ENCODE measurements at places on chromosomes 7 and 10. TPM values are rescaled to one million over a fixed set of nuclear protein-coding genes. Genes with fewer than 3 reads are reported as not detected.
A peak's percentile ranks its signal among the peaks of the same experiment; 100 is the strongest.

Gene MSS51
- total RNA-seq = 2.1 TPM

GRCh38 chr10:17453373-17454091 lies 863 bp downstream of the ST8SIA6 start:
- peak; percentile 16 for DNase-seq

- DNase-seq = no peak
Measured at GRCh38 chr7:507623-508300, 11.9 kb downstream of the PDGFA start.

GRCh38 chr7:139046143-139046542 lies 10.3 kb upstream of the ZC3HAV1L start:
- DNase-seq = no peak
